Activated CD8-positive, alpha-beta memory T cell treated with anti-CD3 and anti-CD28 coated beads, Interleukin-2, amount 50 U/mL, for 48 hours (primary cell): ENCODE measurements at places on chromosomes 11 and 22.
A peak's percentile ranks its signal among the peaks of the same experiment; 100 is the strongest.

- DNase-seq, result no peak
Measured at GRCh38 chr22:35152316-35152715, 86.4 kb downstream of the ISX start.

DNA sequence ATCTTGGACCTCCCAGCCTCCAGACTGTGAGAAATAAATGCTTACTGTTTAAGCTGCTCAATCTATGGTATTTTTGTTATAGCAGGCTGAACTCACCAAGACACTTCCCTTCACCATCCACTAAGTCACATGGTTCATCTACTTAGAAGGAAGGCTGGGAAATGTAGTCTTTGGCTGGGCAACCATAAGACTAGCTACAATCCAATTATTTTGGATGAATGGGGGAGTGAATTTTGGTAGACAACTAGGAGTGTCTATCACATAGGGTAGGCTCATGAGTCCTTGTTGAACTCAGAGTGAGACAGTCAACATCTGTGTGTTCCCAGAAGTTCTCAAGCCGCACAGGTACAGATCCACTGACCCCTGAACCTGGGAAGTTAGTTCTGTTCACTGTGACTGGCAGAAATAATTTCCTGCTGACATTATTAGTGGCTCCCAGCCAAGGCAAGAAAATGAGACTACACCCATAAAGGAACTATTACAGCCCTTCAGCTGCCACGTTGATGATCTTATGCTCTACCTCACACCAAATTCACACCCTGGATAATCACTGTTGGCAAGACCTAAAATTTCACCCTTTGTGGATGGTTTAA, 3.1 kb upstream of the SLC35C1 start:
- DNase-seq, result peak; percentile 23

DNA sequence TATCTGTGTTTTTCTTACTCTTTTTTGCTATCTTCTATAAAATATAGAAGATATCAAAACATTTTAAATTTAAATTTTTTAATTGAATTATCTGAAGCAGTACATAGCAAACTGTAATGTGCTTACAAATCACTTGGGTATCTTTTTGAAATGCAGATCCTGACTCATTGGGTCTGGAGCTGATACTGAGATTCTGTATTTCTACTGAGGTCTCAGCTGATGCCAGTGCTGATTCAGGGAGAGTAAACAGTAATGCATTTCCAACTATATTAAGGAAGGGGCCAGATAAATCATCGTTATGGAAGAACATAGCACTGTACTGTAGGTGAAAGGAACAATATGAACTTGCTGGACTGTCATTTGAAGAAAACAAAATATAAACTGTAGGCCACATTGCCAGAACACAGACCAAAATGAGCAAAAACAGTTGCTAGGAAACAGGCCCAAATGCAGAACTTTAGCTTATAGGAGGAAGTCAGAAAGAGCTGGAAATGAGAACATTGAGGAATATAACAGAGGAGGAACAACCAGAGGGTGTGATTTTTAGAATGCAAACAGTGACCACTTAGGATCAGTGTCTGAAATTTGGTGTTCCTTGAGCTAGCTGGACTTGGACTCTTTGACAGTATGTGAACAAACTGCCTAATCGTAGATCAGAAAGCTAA, 3.3 kb downstream of the ARL14EP start:
- no peak for DNase-seq

- DNase-seq, result no peak
Measured at GRCh38 chr22:38068641-38069371, 11.6 kb downstream of the PICK1 start.

DNA sequence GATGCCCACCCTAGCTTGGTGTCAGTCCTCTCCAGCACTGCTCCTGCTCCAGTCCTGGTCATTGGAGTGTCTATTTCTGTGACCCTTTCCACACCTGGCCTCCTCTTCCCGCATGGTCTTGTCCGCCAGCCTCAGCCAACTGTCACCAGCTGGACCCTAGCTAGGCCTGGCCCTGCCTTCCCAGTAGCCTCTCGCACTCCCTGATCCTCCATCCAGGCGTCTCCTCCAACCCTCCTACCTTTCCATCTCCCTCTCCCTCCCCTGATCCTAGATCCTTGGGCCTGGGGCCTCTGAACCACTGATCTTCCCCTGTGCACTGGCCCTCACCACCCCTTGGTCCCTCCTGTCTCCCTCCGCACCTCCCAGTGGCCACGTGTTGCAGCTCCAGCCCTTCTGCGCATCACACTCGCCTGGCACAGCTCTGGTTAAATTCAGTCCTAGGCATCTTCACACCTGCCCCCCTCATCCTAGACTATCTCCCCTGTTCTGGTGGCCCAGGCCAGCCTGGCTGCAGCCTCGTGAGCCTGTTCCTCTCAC, 9.9 kb downstream of the SYNGR1 start:
- no peak for DNase-seq

- no peak for DNase-seq
Measured at GRCh38 chr11:37907436-37908218, 1309.6 kb upstream of the RAG2 start.

GRCh38 chr22:43881091-43882061, 10.4 kb downstream of the PNPLA5 start:
- DNase-seq, result no peak

GRCh38 chr11:12439615-12440014, 62.2 kb downstream of the PARVA start:
- no peak for DNase-seq

- no peak for DNase-seq
Measured at GRCh38 chr11:93741882-93742226, 382 bp downstream of the C11orf54 start.

DNA sequence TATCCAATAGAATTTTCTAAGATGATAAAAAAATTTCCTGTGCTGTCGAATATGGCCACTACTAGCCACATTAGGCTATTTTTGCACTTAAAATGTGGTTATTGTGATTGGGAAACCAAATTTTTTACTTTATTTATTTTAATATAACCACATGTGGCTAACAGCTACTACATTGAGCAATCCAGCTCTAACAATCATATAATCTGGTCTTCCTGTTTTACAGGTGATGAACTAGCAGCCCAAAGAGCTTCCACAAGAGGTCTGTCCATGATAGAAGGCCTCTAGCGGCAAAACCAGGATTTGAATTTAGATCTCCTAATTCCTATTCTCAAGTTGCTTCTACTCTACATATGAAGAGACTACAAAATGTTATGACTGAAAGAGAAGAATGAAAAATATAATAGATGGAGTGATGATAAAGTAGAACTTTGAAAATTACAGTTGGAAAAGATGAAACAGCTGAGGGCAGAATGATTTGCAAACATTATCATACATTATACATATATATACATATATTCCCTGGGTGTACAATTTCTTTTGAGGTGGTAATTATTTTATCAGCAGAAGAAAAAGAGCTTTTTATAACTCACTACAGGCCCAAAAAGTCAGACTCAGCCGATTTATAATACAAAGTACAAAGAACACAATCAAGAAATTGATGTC, 363.5 kb upstream of the PITPNB start:
- DNase-seq, result no peak

- DNase-seq, result no peak
Measured at GRCh38 chr22:23218867-23219251, 38.5 kb downstream of the BCR start.

DNA sequence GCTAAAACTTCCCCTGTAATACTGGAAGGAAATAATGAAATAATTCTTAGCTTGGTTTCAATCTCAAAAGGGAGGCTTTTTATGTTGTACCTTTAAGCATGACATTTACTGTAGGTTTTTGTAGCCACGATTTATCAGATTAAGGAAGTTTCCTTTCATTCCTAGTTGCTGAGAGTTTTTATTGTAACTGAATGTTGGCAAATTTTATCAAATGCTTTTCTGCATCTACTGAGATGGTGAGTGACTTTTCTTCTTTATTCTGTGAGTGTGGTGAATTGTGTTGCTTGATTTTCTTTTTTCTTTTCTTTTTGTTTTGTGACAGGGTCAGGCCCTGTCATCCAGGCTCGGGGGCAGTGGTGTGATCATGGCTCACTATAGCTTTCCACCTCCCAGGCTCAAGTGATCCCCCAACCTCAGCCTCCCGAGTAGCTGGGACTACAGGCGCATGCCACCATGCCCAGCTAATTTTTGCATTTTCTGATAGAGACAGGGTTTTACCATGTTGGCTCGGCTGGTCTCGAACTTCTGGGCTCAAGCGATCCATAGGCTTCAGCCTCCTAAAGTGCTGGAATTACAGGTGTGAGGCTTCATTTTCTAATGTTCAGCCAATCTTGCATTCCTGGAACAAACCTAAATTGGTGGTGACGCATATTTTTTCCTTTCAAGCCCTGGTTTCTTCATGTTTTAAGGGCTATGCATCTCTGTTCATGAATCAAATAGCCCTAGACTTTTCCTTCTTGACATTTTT, 26.2 kb downstream of the SUSD2 start:
- no peak for DNase-seq

DNA sequence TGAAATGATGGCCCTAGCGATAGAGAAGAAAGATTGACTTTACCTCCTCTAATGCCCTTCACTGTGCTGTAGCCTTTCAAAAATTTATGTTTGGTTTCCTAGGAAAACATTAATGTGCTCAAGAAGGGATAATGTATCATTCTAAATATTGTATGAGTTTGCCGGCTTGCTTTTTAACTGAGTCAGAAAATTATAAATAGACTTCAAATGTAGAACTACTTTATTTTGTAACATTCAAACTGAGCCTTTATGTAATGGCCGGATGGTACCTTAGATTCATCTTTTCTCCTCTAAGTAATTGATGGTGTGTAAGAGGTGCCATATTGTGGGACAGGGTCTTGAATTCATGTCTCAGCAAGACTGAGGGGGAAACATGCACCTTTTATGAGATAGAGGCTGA, 57.7 kb downstream of the BID start:
- no peak for DNase-seq

- DNase-seq, result no peak
Measured at GRCh38 chr11:126345759-126346585, 9.5 kb upstream of the ST3GAL4 start.

DNA sequence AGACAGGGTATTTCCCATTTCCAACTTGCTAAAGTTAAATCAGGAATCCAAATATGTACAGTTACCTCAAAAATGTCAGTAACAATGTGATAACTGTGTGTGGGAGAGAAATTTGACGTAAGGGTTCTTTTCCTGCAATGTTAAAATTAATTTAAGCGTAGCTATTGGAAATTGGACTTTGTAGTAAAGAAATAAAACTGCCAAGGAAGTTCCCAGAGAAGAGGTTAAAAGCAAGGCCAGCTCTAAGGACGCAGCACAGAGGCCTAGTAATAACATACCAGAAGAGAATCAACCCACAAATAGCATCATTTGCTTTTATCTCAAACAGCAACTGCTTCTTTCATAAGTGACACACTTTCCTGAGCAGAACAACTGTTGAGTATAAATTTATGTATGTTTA, 36.8 kb upstream of the GRIA4 start:
- DNase-seq, result no peak

DNA sequence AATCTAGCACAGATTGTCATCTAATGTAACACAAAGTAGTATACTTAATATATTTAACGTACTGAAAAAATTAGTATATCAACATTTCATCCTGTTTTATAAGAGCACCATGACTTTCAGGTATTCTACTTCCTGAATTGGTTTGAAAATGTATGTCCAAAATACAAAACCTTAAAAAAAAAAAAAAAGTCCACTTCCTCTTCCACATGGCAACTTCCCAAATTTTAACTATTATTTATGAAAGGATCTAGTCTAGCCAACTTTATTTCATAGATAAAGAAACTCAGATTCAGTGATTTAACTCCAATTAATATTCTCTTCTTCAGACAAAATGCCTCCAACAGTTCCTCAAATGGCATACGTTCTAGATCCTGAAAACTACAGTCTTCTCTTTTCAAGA, 44.0 kb downstream of the PIK3C2A start:
- no peak for DNase-seq

- no peak for DNase-seq
Measured at GRCh38 chr11:32034149-32034548, 56.7 kb upstream of the RCN1 start.

DNA sequence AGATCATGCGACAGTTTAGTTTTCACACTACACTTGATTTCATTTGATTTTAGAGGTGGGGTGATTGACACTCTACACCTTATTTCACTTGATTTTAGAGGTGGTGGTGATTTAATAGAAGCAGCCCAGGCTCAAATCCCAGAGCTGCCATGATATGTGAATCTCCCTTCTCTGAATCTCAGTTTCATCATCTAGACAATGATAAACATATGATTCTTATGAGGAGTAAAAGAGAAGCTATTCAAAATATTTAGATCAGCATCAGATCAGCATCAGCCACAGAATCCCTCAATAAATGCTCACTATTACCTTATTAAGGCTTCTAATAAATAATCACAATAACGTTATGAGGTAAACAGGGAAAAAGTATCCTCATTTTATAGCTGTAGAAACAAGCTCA, 98.8 kb downstream of the MSANTD4 start:
- no peak for DNase-seq

- DNase-seq, result no peak
Measured at GRCh38 chr11:34299284-34299972, 58.4 kb downstream of the ABTB2 start.

GRCh38 chr11:73576185-73576614, 21.7 kb downstream of the FAM168A start:
- no peak for DNase-seq

- DNase-seq, result peak; percentile 70
Measured at GRCh38 chr11:63635762-63636465, 21.7 kb upstream of the PLAAT3 start.

DNA sequence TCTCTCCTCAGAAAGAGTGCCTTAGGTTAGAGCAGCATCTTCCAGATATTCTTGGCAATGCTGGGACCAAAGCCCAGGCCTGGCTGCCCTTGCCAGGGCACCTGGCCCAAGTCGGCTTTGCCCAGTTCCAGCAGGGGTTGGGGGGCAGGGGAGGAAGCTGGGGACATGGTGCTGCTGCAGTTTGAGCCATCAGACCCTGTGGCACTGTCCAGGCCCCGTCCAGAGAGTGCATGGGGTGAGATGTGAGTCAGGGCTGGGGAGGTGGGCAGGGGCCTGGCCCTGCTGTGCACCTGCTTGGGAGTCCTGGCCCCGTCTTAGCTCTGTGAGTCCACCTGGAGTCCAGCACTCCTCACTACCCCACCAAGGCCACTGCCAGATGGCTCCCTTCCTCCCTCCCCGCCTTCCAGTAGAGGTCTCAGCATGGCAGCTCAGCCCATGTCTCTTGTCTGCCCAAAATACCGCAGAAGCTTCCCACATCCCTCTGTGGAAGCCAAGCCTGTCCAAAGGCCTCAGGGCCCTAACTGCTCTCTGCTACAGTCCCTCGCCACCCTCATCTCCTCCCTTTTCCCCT, 16.6 kb downstream of the DERL3 start:
- no peak for DNase-seq

DNA sequence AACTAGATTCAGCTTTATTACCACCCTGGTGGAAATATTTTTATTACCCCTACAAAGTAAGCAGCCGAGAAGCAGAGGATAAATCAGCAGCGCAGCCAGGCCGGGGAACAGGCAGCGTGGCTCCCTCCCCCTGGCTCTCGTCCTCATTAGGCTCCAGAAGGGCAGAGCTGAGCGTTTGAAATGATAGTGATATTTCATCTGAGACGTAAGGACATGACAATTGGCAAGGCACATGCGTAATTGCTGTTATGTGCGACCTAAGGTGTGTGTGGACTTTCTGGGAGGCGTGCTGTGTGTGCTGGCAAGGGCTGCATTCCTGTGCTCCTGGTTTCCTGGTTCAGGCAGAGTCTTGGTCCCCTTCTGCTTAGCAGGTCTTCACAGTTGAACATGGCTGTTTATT, 247.8 kb downstream of the TBC1D22A start:
- DNase-seq, result no peak
